ENCODE measurements at places on chromosomes 5 and 9.

- no peak for DNase-seq
These were observed 7.6 kb downstream of the SHROOM1 start for GRCh38 chr5:132822650-132823480.

DNA sequence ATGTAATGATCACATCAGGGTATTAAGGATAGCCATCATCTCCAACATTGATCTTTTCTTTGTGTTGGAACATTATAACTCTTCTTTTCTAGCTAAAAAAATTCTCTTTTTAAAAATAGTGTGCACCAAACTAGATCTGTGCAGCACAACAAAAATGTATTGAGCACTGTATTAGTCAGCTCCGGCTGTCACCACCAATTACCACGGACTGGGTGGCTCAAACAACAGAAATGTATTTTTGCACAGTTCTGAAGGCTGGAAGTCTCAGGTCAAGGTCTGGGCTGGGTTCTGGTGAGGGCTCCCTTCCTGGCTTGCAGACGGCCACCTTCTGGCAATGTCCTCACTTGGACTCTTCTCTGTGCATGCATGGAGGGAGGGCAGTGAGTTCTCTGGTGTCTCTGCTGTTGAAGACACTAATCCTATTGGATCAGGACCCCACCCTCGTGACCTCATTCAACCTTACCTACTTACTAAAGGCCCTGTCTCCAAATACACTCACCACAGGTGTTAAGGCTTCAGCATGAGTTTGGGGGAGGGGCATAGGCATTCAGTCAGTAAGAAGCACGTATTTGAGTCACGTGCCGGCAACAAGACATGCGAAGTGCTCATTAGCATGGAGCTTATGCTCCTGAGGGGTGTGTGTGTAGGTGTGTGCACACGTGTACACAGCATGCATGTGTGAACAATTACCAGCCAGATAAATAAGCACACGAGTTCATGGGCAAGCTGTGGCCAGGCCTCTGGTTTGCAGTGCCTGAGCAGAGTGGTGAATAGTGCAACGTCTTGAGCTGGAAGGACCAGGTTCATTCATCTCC is 89.4 kb upstream of the SH3PXD2B start:
- peak; percentile 14 for DNase-seq

DNA sequence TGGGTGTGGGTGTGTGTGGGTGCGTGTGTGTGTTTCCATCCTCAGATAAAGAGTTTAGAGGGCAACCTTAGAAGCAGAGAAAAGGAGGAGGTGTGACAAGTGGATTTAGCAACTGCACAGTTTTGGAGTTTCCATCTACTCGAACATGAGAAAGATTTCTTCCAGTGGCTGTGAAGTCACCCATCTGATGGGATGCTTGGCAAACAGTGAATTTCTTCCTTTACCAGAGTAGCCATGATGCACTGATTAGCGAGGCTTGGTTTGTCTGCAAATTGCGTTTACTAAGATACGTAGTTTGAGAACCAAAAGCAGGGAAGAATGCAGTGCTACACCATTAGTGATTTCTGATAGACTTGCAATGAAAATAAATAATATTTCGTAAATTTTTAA is 791 bp upstream of the STARD4 start:
- no peak for DNase-seq

DNA sequence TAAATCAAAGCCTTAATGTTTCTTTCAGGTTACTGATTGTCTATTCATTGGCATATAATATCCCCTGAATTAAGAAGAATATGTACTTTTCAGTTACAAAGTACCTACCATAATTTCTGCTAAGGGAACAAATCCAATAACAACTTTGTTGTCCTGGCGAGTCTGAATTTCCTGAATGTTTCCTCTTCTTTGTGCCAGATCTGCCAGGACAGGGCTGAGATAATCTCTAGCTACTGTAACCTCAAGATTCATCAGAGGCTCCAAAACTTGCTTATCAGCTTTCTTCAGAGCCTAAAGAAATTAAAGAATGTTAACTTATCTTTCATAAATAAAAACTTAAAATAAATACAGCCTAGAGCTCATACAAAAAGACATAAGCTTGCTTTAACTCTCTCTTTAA is 37.2 kb downstream of the HEXB start:
- DNase-seq, result no peak

- peak; percentile 7 for DNase-seq
These were observed 100.7 kb upstream of the S1PR3 start for GRCh38 chr9:88890546-88890945.

DNA sequence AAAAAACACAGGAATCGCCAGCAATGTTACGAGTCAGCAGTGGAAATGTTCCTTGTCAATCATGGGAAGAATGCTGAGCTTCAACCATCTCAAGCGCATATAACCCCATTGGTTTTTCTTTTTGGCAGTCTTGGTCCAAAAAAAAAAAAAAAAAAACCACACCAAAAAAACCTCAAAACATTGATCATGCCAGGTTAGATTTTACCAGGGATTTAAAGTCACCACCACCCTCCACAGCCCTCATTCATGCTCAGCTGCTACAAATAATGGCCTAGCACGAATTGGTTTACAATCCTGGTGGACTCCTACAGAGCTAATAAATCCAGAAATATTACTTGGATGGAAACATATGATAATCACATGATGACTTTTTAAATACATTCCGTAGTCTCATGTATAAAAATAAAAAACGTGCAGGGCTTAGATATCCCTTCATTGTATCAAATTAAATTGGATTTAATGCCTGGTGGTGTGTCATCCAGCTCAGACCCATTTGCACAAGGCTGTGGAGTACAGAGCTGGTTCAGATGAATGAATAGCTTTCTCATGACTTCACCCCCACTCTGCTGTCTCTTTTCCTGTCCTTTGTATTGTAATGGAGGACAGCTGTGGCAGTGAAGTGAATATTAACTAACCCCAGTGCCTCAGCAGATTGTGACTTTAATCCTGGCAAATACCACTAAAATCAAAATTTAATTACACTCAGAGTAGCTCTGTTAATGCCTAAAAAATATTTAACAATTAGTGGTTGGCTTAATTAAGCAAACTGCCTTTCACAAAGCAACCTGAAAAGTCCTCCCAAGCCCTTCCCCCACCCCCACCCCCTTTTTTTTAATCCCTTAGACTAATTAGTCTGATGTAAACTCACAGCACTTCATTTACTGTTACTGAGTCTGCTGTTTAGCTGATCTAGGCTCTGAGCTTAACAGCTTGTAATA is 626.5 kb upstream of the ZNF608 start:
- DNase-seq, result peak; percentile 43

- no peak for DNase-seq
These were observed 289.2 kb upstream of the PCSK5 start for GRCh38 chr9:75601280-75601679.

GRCh38 chr5:151318850-151319732 is 15.5 kb upstream of the SLC36A3 start:
- DNase-seq, result peak; percentile 24

- no peak for DNase-seq
These were observed 357.1 kb downstream of the TRIM32 start for GRCh38 chr9:117044241-117044640.

GRCh38 chr9:87800456-87800855 is 74.5 kb downstream of the CTSL start:
- DNase-seq, result no peak

DNA sequence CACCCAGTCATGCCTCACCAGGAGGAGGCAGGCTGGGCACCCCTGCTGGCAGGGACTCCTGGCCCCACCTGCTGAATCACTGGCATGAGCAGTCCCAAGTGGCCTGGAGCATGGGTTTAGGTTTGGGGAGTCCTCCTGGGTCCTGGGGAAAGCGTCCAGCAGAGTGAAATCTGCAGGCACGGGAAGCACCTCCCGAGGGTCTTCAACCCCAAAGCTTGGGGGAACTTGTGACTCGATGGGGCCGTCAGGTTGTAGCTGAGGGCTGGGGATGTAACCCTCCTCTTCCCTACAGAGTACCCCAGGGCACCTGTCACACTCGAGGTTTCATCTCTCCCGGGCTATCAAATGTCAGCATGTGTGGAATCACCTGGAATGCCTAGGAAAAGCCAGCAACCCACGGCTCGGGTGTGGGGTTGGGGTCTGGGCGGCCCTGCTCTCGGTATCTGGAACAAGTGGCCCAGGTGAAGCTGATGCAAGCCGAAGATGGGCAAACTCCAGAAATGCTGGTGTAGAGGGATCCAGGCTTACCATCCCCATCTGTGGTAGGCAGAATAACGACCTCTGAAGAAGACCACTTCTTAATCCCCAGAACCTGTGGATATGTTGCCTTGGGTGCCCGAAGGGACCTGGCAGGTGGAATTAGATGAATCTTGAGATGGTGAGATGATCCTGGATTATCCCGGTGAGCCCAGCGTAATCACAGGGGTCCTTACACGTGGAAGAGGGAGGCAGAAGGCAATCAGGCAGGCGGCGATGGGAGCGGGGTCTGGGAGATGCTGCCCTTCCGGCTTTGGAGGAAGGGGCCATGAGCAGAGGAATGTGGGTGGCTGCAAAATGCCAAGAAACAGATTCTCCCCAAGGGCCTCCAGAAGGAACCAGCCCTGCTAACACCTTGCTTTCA is 6.1 kb upstream of the RASGEF1C start:
- no peak for DNase-seq

DNA sequence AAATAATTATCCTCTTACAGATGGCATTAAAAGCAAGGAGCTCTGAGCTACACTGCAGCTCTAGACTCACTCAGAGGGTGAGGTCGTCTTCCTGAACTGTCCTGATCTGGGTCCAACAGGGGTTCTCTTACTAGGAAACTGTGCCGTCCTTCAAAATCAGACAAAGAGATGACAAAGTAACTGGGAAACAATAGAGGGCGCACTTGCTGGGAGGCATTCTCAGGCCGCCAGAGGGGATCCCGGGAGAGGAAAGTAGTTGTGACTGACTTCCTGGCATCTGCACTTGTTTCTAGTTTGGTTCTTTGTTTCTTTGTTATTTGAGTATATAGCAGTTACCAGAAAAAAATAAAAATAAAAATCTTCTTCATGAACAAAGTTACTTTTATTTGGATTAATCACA is 142.9 kb upstream of the MSX2 start:
- DNase-seq, result peak; percentile 43

DNA sequence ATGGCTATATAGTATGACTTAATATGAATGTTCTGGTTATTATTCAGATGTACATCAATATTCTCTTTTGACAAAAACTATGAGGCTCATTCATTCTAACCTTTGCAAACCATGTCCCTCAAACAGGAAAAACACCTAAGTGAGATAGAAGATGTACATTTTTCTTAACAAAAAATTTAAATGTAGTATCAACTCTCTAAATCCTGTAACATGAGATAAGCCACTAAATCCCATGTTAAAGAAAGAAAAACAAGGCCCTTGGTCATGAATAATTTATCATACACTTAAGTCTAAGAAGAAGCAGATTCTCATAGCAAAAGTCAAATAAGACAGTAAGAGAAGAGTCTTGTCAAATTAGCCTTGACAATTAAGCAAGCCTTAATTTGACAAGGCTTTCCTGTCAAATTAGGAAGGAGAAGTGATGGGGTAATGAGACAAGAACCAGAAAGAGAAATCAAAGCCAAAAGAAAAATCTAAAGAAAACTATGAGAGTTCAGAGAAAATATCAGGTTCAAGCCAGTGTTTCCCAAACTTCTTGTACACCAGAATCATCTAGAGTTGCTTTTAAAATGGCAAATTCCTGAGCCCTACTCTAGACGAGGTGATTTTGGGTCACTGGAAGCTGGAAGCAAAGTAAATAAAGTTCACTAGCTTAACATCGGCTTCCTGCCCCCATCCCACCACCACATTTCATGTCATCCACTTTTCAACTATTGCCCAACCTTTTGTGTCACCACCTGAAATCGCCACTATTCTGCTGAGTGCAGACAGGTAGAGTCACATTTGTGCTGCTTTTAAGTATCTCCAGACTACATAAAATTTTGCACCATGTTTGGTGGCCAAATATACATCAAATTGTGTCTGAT is 76.5 kb downstream of the NR6A1 start:
- peak; percentile 51 for DNase-seq

- DNase-seq, result no peak
These were observed 58.3 kb upstream of the SHB start for GRCh38 chr9:38127271-38127839.

DNA sequence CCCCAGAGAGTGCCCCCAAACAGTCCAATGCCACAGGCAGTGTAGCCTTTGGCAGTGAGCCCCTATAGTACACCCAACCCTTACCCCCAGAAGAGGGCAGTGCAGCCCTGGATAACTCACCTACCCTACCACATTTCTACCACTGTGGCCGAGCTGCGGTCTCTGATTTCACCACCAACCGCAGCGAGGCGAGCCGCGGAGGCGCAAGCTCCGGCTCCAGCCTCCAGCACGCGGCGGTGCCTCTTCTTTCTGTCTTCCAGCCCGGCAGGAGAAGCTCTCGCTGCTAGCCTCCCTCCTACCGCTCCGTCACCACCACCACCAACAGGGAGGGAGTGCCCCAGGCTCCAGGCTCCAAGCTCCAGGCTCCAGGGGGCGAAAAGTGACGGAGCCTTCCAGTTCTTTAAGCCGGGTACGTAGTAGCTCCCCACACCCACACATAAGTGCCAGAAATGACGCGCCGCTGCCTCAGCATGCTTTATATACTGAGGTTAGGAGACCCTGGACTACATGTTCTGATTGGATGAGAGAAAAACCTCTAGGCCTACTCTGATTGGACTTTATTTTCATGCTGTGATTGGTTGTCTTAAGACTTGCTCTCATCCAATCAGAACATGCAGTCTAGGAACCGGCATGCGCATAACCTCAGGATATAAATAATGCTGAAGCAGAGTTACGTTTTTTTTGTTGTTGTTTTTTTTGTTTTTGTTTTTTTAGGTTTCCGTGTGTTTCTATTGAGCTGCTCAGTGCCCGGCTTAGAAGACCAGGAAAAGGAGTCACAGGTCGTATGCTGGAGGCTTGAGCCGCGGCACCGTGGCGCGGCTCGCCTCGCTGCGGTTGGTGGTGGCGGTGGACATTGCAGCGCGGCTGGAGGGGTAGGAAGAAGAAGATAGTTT is at the start of gene PCAT7:
PCAT7 (plus strand) TSS at position 645 of the 893 bp plus-strand sequence.
- peak; percentile 76 for DNase-seq

GRCh38 chr5:143514616-143515335 is 111.3 kb upstream of the NR3C1 start:
- DNase-seq, result peak; percentile 78

DNA sequence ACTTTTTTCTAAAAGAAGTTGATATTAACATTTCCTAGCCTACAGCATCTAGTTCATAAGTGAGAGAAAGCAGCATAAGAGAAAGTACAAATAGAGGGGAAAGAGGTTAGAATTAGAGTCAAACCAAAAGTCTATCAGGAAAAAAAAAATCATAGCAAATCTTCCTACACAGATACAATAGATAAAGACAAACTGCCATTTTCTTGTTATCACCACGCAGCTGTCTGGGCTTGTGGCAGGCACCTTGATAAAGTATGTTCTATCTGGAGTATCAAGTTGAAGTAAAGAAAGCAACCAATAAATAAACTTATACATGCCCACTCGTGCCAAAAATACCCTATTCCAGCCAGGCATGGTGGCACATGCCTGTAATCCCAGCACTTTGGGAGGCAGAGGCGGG is 5.3 kb upstream of the NR4A3 start:
- no peak for DNase-seq

DNA sequence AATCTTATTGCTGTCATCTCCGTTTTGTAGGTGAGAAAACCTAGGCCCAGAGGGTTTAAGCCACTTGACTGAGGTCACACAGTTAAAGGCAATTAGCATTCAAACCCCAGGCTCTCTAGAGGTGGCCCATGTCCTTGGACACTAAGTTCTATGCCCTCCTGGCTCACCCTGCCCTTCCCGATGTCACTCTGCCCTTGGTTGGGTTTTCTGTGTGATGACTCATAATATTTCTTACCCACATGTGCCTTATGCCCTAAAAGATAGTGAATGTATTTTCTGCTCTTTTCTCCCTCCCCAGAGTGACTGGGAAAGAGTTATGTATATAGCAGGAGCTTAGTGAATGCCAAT is 174.5 kb upstream of the PITX1 start:
- DNase-seq, result no peak

GRCh38 chr5:116838011-116838536 is 263.5 kb upstream of the SEMA6A start:
- no peak for DNase-seq
